ENCODE measurements at places on chromosomes 2 and 18.

GRCh38 chr2:11028407-11028916 lies 116.7 kb downstream of the KCNF1 start:
- DNase-seq: no peak

- no peak for DNase-seq
These were observed 316.5 kb downstream of the CYP26B1 start for GRCh38 chr2:71831193-71831577.

- no peak for DNase-seq
These were observed at the start of gene ARHGEF4 for GRCh38 chr2:130836501-130837174. Gene ARHGEF4 (plus strand): TSS chr2:130836914. CDS start chr2:130836954, 40 bp downstream.

- peak; percentile 18 for DNase-seq
These were observed 50.1 kb downstream of the UBR3 start for GRCh38 chr2:169877398-169877797.

GRCh38 chr2:65281627-65282351 lies 54.2 kb downstream of the ACTR2 start:
- DNase-seq: no peak

DNA sequence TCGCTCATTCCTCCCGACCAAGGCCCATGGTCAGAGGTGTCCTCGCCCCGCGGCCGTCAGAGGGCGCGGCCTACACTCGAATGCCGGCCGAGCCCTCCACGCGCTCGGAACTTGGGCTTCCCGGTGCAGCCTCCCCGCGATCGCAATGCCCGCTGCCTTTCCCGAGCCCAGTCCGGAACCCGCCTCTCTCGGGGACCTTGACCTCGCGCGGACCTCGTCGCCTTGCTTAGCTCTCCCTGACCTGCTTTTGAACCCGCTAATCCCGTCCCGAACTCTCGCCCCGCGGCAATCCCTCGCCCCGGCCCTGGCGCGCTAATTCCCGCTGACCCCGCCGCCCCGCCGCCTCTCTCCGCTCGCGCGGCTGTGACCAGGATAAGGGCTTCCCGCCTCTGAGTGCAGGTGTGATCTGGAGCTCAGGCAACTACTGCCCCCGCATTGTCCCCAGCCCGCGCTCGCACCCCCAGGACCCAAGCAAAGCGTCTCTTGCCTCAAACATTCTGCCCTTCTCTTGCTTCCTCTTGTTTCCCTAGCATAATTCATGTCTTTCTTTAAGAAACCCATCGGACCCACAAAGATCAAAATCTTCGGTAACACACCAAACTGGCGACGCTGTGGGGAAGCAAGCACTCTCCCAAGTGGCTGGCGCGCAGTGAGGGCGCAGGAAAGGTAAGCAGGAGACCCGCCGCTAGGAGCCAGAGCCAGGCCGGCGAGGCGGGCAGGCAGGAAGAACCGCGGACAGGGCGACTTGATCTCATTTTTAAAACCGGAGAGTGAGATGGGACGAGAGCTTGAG lies 46.6 kb upstream of the ATP6V1B1 start:
- DNase-seq: no peak

DNA sequence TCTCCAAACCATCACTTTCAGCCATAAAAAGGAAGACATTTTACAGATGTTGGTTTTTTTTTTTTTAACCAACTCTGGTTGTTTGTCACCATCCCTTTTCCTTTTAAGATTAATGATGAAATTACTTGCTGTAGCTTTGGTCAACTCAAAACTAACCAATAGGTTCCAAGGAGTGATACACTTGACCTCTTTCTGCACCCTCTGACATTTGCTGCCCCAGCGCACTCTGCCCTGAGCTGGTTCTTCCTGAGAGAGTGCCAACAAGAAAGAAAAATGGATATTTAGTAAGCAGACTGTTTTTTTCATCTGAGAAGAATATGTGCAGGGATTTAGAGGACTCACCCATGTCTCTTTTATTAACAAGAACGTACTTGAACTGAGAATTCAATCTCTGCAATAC lies 520.0 kb downstream of the TXNL1 start:
- no peak for DNase-seq

GRCh38 chr2:159714247-159714930 lies 2.1 kb downstream of the MARCHF7 start:
- DNase-seq: no peak

- DNase-seq: no peak
These were observed 9.5 kb upstream of the KDSR start for GRCh38 chr18:63376538-63376937.

- no peak for DNase-seq
These were observed 13.4 kb upstream of the BOK start for GRCh38 chr2:241545106-241545505.

GRCh38 chr2:64923385-64923710 lies 65.9 kb upstream of the SLC1A4 start:
- no peak for DNase-seq

DNA sequence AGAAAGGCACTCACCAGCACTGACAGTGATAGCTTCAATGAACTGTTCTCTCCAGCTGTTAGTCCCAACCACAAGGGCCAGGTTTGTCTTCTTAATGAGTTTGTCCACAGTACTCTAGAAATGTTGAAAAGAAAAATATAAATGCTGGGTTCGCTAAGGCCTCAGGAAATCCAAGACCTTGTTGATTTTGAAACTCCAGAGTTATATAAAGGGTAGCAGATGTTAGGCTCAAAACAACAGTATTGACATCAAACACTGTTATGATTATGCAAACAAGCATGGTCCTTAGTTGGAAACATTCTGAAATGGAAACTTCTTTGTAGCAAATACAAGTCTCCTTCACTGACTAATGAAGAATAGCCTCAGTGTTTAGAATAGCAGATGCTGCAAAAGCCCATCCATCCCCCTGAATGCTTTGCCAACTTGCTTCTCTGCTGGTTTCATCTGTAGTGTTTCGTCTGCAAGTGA lies 291.1 kb downstream of the SLC8A1 start:
- no peak for DNase-seq

DNA sequence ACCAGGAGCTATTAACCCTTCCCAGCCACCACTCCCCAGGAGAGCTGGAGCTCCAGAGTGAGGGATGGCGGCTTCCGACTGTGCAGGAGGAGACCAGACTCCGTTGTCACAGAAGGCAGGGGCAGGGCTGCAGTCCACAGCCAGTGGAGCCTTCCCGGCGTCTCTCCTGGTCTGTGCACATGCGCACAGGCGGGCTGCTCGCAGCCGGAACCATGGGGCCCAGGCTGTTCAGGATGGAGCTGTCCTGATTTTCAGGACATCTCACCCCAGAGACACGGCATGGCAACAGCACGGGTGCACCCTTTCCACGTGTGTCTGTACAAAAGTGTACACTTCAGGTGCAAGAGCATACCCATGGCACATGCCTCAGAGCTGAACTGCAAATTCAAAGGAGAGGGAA lies 28.9 kb downstream of the EIPR1 start:
- no peak for DNase-seq

GRCh38 chr2:14324308-14324707 lies 308.2 kb upstream of the LRATD1 start:
- no peak for DNase-seq

- DNase-seq: peak; percentile 16
These were observed 28.3 kb downstream of the MYO7B start for GRCh38 chr2:127563458-127564428.

DNA sequence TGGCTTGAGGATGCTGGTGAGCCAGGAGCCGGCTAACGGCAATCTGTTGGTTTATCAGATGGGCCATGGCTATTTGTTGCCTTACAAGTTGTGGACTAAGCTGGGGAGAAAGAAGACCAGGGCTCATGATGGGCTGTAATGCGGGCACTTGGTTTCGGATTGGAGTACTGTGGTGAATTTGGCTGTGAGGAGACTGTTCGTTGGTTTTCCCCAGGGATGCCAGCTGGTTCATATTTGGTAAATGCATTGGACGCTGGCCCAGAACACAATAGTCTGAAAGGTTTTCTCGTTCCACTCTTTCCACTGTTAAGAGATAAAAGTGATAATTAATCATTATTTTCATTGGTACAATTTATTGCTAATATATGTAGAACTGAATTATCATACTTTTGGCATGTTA lies 108.9 kb downstream of the SATB2 start:
- DNase-seq: no peak

- DNase-seq: no peak
These were observed 46.5 kb upstream of the NFU1 start for GRCh38 chr2:69483696-69484095.

- DNase-seq: no peak
These were observed 1072.3 kb downstream of the LRP1B start for GRCh38 chr2:141058556-141058955.

DNA sequence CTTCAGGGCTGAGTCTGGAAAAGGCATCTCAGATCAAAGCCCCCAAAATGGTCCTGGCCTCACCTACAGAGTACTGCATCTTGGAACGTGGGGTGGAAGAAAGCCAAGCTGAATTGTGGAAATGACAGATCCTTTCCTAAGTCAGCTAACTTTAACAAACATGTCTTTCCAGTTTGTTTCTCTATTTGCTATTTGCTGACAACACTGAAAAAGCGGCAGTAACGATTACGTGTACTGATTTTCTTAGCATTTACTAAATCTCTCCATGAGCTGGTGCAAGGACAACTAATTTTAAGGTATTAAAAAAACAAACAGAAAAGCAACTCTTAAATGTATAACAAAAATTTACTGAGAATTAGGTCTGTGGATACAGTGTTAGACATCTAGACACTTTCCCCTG lies 1.1 kb downstream of the HIBCH start:
- DNase-seq: no peak

DNA sequence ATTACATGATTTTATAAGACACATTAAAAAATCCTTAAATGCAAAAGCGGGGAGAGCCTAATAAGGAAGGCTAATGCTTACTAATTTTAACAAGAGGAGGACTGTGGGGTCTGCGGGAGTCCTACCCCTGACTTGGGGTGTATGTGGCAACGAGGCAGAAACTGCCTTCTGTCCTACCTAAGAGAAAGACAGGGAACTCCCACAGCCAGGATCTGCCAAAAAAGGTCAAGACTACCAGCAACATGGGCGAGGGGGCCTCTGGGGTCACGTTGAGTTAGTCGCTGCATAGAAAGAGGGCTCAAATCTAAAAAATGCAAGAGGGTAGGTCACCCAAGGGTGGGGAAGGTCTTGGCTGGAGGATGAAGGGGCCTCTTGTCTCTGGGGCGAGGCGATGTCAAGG lies 529 bp upstream of the AMER3 start:
- no peak for DNase-seq

DNA sequence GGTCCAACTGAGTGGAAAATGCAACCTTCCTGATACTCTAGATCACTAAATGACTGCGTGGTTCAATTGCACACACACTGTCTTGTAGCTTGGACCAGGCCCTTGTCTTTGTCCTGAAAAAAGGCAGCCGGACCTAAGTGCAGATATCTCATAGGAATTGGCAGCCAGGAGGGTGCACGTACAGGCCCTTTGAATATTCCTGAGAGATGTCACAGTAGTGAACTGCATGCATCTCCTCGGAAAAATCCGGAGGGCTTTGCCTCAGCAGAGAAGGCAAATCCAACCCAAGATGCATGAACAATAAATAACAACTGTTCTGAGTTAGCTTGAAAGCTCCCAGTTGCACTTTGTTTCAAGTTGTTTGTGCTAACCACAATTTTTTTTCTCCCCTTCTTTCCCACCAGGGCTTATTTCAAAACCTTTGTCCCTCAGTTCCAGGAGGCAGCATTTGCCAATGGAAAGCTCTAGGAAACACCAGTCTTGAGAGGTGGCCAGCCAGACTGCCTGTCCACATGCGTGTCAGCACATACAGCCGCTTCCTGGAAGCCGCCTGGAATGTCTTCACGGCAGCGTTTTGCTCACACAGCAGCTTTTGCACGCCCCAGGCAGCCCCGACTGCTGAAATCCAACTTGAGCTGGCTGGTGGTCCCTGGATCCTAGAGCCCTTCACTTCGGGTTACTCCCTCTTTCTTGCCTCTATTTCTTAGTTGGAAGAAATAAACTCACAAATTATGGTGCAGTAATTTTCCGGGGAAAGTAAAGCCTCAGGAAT lies 54.4 kb upstream of the FOSL2 start:
- no peak for DNase-seq

GRCh38 chr2:121182520-121182919 lies 102.5 kb downstream of the TFCP2L1 start:
- no peak for DNase-seq

- no peak for DNase-seq
These were observed 44.1 kb upstream of the HDAC4 start for GRCh38 chr2:239444626-239445577.

DNA sequence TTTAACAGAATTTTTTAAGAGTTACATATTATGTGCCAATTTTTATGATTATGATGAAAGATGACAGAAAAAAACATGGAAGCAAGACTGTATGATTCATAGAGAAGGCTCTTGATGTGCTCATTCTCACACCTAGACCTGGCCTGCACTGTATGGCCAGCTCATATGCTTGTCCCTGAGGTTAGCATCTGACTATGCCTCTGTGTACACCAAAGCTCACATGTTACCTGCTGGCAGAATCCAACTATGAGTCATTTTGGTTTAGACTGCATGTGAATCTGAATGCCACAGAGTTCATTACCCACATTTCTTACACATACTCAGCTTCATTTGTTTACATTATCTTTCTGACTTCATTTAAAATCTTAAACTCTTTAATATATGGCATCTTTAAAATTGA lies 139.0 kb downstream of the DSC3 start:
- DNase-seq: no peak

All from CD4-positive, alpha-beta T cell treated with Interleukin-17A for 1 hour (primary cell).